ENCODE measurements at places on chromosomes 7 and 10. TPM values are rescaled to one million over a fixed set of nuclear protein-coding genes. Genes with fewer than 3 reads are reported as not detected.
A peak's percentile ranks its signal among the peaks of the same experiment; 100 is the strongest.

FBXL13 gene
- total RNA-seq: 0.82 TPM

ZNF804B gene
- total RNA-seq: not detected

DNA sequence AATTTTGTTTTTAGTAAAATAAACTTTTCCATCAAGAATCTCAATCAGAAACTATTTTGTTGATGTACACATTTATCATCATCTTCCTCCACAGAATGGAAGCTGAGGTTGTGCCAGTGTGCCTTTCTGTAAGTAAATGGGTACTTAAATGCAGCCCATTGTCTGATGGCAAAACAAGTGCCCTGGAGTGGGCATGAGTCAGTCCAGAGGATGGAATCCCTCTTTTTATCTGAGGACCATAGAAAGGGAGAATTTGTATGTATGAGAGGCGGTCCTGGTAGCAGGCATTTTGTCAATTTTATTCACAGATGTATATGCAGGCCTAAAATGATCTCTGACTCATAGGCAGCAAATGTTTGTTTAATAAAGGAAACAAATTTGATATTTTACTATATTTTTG lies 102.1 kb upstream of the MAGI2 start:
- H3K36me3 ChIP-seq: no peaks in the 10 kb centered on the region
- DNase-seq: no peak
- no peak overlapping the region for H3K4me3 ChIP-seq

GRCh38 chr10:1291178-1292090 lies 235.2 kb downstream of the WDR37 start:
- no peak overlapping the region for H3K4me3 ChIP-seq
- peaks cover 16% of the 10 kb centered on the region for H3K27me3 ChIP-seq
- no peaks in the 10 kb centered on the region for H3K36me3 ChIP-seq

- H3K27me3 ChIP-seq: no peaks in the 10 kb centered on the region
- DNase-seq: no peak
- H3K27ac ChIP-seq: no peak overlapping the region
- H3K4me3 ChIP-seq: no peak overlapping the region
- no peaks in the 10 kb centered on the region for H3K4me1 ChIP-seq
- H3K36me3 ChIP-seq: no peaks in the 10 kb centered on the region
Observed at GRCh38 chr7:87404674-87405073, 59.2 kb downstream of the CROT start.

GRCh38 chr10:103759100-103759781 lies 96.1 kb downstream of the SH3PXD2A start:
- H3K4me3 ChIP-seq: no peak overlapping the region
- peak; percentile 31 for DNase-seq
- no peak overlapping the region for H3K27ac ChIP-seq
- H3K36me3 ChIP-seq: no peaks in the 10 kb centered on the region

GRCh38 chr7:54189330-54189729 lies 352.8 kb upstream of the VSTM2A start:
- H3K27me3 ChIP-seq: no peaks in the 10 kb centered on the region
- no peaks in the 10 kb centered on the region for H3K4me1 ChIP-seq
- H3K27ac ChIP-seq: no peak overlapping the region
- DNase-seq: no peak

GRCh38 chr10:51007781-51008180 lies 66.5 kb upstream of the PRKG1 start:
- H3K27me3 ChIP-seq: peaks cover 9% of the 10 kb centered on the region
- H3K4me3 ChIP-seq: no peak overlapping the region
- no peaks in the 10 kb centered on the region for H3K4me1 ChIP-seq
- no peak for DNase-seq

DNA sequence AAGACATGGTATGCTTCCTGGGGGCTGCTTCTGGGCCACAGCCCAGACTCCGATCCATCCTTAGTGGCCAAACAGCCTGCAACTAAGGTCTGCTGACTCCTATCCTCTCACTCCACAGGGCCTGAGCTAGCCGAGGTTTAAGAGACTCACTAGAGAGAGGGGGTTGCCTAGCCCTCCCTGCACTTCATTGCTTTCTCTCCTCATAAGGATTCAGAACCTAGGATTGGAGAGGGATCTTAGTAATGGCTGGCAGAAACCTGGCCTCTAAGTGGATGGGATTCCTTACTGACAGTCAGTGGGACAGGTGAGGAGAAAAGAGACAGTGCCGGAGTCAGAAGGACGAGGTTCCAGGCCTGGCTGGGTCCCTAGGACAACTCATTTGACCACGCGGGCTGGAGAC lies 8.2 kb upstream of the DDIT4 start:
- H3K27me3 ChIP-seq: no peaks in the 10 kb centered on the region
- peaks cover 2% of the 10 kb centered on the region for H3K36me3 ChIP-seq
- H3K4me3 ChIP-seq: no peak overlapping the region
- DNase-seq: no peak
- peaks cover 34% of the 10 kb centered on the region for H3K4me1 ChIP-seq
